ENCODE measurements at places on chromosomes 1 and 21. TPM values are rescaled to one million over a fixed set of nuclear protein-coding genes. Genes with fewer than 3 reads are reported as not detected.

GRCh38 chr1:20865001-20865400, 77.9 kb upstream of the HP1BP3 start:
- DNase-seq, result no peak

TMEM51 gene
- 0.54 TPM for total RNA-seq

DNA sequence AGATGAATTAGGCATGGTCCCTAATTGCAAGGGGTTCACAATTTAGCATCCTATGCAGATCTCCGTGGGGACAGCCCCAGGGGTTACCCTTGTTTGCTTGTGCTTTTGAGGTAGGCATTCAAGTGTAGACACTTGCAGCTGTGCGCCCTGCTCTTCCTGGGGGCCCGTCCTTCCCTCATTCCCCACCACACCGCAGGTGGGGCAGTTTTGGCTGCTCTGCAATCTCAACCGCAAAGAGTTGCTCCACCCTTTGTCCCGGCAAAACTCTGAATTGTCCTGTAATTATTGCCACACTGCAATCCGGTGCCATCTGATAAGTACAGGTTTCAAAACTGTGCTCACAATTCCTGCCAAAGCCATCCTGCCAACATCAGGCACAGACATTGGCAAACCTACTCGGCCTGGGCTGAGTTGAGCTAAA, 65.4 kb upstream of the LYST start:
- DNase-seq, result no peak

- DNase-seq, result no peak
Observed at GRCh38 chr1:195005338-195005737, 1602.9 kb downstream of the KCNT2 start.

ERICH3 gene
- not detected for total RNA-seq

DNA sequence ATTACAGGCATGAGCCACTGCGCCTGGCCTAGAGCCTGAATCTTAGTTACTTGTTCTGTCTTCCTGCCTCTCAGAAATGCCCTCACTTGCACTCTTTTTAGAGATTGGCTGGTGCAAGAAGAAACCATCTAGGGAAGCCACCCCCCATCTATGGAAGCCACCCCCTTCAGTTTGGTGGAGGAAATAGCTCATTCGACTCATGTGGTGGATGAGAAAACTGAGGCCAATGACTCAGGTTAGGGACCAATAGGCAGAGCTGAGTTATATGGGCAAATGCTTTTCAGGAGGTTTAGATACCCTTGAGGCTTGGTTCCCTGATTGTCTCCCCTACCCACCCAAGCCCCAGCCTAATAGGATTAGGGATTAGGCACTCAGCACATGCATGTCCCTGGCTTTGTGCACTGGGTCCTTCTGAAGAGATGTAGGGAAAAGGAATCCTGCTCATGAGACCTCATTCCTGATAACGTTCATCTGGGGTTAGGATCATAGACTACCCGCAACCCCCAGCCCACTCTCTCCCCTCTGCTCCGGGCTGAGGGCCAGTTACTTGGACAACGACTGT, 77.1 kb downstream of the PAX7 start:
- no peak for DNase-seq

DNA sequence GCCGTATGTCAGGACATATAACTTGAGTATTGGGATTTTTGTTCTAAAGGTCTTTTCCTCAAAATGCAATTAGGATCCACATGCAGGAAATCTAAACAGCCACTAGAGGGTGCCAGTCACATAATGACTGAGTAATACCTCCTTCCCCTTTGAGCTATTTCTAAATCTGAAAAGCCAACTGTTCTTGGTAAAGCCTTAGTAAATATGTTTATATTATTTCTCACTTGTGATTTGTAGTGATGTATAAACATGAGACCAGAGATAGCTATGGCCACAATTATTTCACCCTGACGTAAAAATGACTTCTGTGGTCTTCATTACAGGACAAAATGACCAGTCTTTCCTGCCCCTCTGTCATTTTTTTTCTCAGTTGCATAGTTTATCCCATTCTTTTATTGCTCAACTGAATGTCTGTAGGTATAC, 41.0 kb upstream of the DR1 start:
- peak; percentile 80 for DNase-seq

DNA sequence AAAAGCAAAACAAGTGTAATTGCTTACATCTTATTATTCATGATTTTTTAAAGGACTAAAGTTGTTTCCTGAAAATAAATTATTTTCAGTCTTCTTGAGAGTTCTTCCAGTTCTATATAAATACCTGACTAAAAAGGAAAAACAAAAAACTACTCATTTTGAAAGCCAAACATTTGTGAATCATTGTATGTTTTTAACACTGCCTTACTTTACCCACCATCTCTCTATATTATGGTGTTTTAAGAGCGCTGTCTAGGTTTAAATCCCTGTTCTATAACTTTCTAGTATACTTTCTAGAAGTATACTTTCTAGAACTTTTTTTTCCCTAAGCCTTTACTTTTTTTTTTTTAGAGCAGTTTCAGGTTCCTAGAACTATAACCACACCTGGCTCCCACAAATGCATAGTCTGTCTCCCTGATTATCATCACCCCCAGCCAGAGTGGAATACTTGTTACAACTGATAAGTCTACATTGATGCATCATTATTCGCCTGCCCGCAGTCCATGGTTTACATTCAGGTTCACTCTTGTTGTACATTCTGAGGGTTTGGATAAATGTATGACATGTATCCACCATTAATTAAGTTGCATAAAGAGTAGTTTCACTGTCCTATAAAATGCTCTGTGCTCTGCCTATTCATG, 9.8 kb downstream of the RSBN1 start:
- DNase-seq, result no peak

SPRR5 gene
- total RNA-seq, result not detected

- no peak for DNase-seq
Observed at GRCh38 chr1:51618715-51619114, 1.8 kb downstream of the OSBPL9 start.
